Activated CD8-positive, alpha-beta memory T cell treated with anti-CD3 and anti-CD28 coated beads, Interleukin-2, amount 50 U/mL, for 4 hours (primary cell): ENCODE measurements at places on chromosomes 12 and 14.

GRCh38 chr12:23707270-23707669, 242.2 kb downstream of the SOX5 start:
- no peak for DNase-seq

DNA sequence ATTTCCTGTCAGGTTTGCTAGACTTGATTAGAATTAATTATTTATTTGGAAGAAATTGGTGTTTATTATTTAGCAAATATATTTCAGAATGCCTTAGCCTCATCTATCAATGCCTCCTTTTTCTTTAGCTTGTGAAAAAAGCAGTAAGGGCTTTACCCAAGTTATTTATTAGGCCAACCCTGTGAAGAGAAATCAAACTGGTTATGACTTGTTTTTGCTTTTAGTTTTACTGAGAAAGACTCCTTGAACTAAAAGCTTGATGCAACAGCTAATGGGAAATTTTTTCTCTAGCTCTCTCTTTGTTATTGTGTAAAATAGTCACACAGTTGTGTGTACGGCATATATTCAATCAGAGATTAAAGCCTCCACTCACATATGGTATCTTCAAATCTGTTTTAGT, 306.8 kb downstream of the DIO2 start:
- no peak for DNase-seq

- DNase-seq: no peak
Measured at GRCh38 chr12:129231491-129231890, 378.2 kb downstream of the GLT1D1 start.

GRCh38 chr14:97158102-97158501, 360.9 kb downstream of the VRK1 start:
- DNase-seq: no peak
